Activated naive CD4-positive, alpha-beta T cell treated with anti-CD3 and anti-CD28 coated beads, Interleukin-2, amount 50 U/mL, for 16 hours (primary cell): ENCODE measurements at places on chromosomes 5 and 9.
A peak's percentile ranks its signal among the peaks of the same experiment; 100 is the strongest.

DNA sequence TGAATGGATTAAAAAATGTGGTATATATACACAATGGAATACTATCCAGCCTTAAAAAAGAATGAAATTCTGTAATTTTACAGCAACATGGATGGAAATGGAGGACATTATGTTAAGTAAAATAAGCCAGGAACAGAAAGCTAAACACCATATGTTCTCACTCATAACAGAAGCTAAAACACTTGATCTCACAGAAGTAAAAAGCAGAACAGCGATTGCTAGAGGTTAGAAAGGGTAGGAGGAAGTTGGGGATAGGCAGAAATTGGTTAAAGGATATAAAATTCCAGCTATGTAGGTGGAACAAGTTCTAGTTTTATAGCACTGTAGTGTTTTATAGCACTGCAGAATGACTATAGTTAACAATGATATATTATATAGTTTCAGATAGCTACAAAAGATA, 15.8 kb downstream of the MARCHF3 start:
- no peak for DNase-seq

DNA sequence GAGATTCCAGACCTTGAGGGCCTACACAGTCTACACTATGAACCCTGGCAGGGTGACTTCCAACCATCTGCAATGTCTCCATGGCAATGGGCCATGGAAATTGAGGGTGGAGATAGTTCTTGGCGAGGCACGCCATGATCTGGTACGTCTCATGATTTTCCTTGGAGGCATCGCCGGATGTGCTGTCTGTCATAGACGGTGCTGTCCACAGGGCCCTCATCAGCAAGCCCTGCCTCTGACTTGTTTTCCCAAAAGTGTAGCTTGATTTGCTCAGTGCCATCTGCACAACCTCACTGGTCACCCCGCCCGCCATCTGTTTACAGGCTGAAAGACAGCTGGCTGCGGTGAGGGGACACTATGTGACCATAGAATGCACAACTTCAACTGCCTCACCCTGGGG, 73.5 kb downstream of the BOD1 start:
- DNase-seq = no peak

GRCh38 chr9:103819936-103820335, 274.2 kb upstream of the SMC2 start:
- DNase-seq = no peak

- no peak for DNase-seq
Observed at GRCh38 chr9:2343756-2344155, 277.8 kb upstream of the VLDLR start.

- peak; percentile 34 for DNase-seq
Observed at GRCh38 chr5:56814361-56814962, 887 bp upstream of the MAP3K1 start.

DNA sequence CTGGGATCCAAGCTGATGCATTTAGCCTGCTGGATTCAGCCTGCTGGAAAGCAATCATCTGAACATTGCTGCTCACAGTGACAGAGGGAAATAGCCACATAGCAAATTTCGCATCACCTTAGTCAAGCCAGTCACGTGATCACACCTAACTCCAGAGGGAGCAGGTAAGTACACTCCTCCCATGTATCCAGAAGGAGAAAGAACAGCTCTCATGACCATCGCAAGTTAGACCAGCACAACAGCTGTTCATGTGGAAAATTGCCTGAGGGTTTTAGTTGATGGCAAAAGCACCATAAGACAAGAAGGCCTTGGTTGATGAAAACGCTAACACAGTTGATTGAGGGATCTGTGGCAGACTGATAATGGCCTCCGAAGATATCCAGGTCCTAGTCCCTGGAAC, 34.2 kb upstream of the MYO10 start:
- no peak for DNase-seq

DNA sequence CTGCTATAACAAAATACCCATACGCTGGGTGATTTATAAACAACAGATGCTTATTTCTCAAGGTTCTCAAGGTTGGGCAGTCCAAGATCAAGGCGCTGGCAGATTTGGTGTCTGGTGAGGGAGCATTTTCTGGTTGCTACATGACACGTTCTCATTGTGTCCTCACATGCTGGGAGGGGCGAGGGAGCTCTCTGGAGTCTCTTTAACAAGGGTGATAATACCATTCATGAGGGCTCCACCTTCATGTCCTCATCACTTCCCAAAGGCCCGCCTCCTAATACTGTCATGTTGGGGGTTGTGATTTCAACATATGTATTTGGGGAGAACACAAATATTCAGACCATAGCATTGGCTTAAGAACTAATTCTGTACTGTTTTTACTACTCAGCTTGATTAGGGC, 4.6 kb downstream of the CFAP90 start:
- no peak for DNase-seq

- no peak for DNase-seq
Observed at GRCh38 chr9:134661299-134661698, 19.7 kb downstream of the COL5A1 start.

GRCh38 chr9:135600296-135600817, 38.8 kb downstream of the PAEP start:
- no peak for DNase-seq

GRCh38 chr5:7087719-7088297, 308.1 kb upstream of the ADCY2 start:
- no peak for DNase-seq

DNA sequence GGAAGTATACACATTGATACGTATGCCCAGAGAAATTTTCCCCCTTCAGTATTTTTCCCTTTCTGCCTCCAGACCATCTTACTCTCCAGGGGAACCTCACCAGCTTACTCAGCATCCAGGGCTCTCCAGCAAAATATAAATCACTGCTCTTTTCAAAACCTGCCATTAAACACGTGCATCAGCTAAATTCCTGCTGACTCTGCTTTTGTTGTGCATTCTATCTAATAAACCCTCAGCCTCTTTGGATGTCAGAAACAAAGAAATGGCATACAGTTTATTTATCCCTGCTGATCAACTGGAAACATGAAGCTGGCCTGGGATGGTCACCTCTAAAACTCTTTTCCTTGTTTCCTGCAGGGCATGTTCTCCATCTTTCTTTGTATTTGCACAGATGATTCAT, 126.8 kb downstream of the TRPM3 start:
- no peak for DNase-seq

DNA sequence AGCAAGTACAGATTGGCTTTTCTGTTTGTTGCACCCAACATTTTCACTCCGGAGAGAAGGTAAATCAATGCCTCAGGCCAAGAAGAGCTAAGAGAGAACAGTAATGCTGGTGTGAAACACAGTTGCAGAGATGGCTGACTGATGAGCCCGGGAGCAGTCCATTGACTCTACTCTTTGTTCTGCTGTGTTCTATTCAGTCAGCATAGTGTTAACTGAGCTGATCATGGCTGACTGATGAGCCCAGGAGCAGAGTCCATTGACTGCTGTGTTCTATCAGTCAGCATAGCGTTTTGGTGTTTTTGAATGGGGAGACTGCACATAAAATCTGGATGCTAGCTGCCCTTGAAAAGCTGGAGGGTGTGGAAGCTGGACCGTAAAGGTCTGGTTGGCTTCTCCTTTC, 141.4 kb downstream of the FRMD3 start:
- no peak for DNase-seq

DNA sequence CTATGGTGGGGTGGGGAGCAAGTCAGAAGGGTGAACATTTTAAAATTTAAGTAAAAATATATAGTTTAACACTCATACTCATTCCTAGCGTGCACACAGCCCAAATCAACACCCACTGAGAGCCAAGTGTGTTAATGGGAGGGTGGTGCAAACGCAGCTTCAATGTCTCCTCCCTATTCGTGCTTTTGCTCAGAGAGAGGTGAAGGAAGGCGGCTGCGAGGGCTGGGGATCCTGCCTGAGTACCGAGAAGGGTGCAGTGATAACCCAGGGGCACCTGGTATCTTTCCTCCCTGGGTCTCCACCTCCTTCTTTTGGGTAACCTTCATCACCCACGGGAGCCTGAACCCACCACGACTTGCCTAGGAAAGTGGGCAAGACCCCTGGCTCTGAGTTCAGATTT, 35.0 kb downstream of the FGF1 start:
- DNase-seq = no peak

GRCh38 chr5:149262315-149262714, 9.3 kb upstream of the AFAP1L1 start:
- DNase-seq = no peak

DNA sequence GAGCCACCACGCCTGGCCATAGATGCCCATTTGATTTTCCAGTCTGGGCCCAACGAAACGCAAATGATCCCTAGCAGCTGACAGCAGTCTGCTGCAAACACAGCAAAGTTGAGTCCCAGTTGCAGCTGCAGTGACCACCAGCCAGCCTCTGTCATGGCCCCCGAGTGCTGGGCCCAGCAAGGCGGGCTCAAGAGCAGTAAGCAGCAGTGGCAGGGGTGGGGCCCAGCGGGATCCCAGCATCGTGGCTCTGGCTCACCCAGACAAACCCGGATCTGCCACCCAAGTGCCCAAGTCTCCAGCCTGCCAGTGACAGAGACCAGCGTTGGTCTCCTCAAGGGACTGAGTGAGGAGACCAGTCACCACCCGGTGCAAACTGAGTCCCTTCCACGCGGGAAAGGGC, 6.9 kb upstream of the LTC4S start:
- DNase-seq = no peak

GRCh38 chr5:170333161-170333910, 35.8 kb upstream of the LCP2 start:
- peak; percentile 40 for DNase-seq
